ENCODE measurements at places on chromosomes 11 and 22. TPM values are rescaled to one million over a fixed set of nuclear protein-coding genes. Genes with fewer than 3 reads are reported as not detected.
A peak's percentile ranks its signal among the peaks of the same experiment; 100 is the strongest.

DNA sequence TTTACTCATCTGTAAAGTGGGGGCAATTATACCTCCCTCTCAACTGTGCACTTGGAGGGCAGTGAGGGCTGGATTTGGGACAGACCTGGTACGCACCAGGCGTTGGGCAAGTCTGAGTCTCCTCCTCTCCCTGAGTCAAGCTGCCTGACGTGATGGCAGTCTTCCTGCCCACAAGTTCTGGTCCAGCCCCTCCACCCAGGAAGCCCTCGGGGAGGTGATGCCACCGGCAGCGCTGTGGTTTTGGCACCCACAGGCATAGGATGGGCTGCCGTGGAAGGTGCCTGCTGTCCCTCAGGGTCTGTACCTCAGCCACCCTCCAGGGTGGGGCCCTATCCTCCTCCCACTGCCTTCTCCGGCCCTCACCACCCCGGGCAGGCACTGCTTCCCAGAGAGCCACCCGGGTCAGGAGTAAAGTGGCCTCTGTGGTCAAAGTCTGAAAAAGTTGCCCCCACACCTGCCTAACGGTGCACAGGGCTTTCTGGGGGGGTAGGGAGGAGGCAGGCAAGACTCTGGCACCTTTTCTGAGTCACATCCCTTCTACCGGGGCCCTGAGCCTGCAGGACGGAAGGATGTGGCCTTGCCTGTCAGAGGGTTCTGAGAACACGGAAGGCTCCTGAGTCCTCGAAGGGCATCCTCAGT is 6.5 kb upstream of the APOBEC3H start:
- peak; percentile 68 for DNase-seq

The DNAJB7 gene
- 0.90 TPM for total RNA-seq

The OR5L1 gene
- not detected for total RNA-seq

GRCh38 chr11:110870816-110871522 is 158.7 kb upstream of the ARHGAP20 start:
- no peak for DNase-seq

DNA sequence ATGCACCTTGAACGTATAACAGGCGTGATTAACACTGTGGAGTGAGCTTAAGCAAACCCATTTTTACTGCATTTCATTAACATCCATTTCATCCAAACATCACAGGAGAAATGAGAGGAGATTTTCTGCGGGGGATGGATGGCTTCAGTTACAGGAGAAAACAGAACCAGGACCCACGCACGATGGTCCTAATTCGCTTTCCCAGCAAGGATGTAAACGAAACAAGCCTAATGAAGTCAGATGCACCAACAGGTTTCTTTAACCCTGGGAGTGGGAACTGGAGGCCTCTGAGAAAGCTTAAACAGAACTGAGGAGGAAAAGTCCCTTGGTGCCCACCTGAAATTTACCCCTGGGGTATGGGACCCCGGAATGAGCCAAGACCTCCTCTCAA is 2.7 kb downstream of the CADM1 start:
- DNase-seq: no peak

DNA sequence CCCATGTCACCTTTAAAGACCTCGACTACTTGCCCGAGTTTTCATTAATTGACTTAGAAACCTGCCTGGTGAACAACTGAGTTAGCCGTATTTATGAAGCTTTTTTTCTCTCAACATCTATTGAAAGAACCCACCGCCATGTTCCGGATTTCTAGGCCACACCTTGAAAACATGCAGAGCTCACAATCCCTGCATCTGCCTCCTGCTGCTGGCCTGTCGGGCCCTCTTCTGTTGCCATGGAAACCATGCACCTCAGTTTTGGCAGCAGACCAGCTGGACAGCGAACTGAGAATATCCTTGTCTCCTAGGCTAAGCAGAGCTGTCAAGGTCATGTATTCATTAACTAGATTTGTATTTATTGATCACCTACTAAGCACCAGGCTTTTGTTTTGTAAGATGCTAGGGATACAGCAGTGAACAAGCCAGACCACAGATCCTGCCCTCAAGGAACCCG is 4.3 kb upstream of the PATZ1 start:
- no peak for DNase-seq

DNA sequence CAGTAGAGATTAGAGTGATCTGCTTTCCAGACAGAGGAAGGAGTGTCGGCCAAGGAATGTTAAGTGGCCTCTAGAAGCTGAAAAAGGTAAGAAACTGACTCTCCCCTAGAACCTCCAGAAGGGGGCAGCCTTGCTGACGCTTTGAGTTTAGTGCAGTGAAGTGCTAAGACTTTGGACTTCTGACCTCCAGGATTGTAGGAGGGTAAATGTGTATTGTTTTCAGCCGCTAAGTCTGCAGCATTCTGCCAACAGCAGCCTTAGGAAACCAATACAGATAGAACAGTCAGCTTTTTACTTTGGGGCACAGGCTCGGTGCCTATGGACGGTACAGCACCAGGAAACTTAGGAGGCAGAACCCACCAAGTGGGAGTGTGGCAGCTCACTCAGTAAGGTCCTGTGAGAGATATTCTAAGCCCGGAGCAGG is 3.6 kb upstream of the TBC1D22A start:
- peak; percentile 88 for DNase-seq

- DNase-seq: no peak
Observed at GRCh38 chr11:130580372-130580771, 131.9 kb downstream of the ADAMTS15 start.

DNA sequence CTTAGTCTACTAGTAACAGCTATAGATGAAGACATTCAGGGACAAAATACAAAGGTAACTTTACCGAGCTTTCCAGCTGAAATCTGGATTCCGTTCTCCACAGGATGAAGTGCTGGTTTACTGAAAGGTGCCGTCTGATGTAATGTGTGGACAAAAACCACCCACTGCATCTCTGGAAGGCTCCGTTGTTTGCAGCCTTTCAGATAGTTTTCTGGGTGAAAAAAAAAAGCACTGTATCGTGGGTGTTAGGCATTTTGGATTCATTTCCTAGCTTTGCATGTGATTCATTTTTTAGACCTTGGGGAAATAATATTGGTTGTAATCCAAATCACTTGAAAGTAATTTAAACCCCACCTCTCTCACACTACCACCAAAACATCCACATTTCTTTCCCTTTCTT is 10.4 kb downstream of the JAM3 start:
- no peak for DNase-seq

DNA sequence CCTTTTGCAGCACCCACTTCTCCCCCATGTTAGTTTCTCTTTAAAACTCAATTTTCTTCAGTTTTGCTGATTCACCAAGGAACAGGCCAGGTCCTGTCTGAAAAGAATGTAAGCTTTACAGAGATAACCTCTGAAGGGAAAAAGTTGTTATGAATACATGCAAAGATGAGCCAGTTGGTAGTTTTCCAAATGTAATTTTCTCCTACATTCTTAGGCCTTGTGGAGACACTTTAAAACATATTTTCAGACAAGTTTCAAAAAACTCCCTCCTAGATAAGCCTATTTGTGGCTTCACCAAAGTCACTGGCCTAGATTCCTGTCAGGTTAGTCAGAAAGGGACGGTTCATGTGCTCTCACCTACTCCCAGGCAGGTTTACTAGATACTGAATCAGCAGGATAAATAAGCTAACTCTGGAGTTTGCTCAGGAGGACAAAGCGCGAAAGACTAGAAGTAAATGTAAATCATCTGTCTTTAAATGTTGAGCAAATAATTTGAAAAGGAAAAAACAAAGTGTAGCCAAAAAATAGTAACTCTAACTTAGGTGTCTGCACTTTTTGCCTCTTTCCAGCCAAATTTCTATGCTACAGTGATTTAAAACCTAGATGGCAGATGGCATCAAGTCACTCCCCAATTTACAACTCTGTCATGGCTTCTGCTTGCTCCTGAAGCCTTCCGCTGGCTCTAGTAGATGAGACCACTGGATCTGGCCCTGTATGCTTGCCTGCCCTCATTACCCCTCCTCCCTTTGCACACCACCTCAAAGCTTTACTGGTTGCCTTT is 4.9 kb upstream of the ATP6V1E1 start:
- no peak for DNase-seq

- no peak for DNase-seq
Observed at GRCh38 chr11:134339756-134340155, 8.0 kb downstream of the GLB1L2 start.

- DNase-seq: peak; percentile 85
Observed at GRCh38 chr11:67354075-67355022, 1.0 kb upstream of the POLD4 start.

Measured in mucosa of descending colon (tissue), 3 donors.